ENCODE measurements at places on chromosomes 7 and 10.

- H3K36me3 ChIP-seq: peaks cover 6% of the 10 kb centered on the region
- no peak for ATAC-seq
- H3K4me1 ChIP-seq: no peaks in the 10 kb centered on the region
- H3K27ac ChIP-seq: no peak overlapping the region
- no peak overlapping the region for H3K4me3 ChIP-seq
These were observed 10.7 kb upstream of the POT1 start for GRCh38 chr7:124940306-124940705.

DNA sequence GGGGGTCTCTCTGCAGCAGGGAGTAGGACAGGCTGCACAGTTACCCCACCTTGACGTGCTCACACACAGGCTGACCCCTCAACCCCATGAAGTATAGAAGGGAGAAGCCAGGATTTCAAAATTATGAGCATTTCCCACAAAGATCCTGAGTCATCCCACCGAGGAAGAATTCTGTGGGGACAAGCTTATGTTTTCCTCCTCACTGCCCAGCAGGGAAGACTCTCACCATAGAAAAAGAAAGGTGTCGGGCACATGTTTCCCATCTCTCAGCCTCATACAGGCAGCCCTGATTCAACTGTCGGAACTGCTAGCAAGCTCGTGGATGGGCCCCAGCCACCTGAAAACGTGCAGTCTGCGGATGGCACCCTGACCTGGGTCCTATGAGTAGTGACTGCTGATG lies 499.7 kb upstream of the MKI67 start:
- H3K4me3 ChIP-seq: no peak overlapping the region
- no peak overlapping the region for H3K27ac ChIP-seq
- no peak for ATAC-seq
- H3K4me1 ChIP-seq: no peaks in the 10 kb centered on the region

DNA sequence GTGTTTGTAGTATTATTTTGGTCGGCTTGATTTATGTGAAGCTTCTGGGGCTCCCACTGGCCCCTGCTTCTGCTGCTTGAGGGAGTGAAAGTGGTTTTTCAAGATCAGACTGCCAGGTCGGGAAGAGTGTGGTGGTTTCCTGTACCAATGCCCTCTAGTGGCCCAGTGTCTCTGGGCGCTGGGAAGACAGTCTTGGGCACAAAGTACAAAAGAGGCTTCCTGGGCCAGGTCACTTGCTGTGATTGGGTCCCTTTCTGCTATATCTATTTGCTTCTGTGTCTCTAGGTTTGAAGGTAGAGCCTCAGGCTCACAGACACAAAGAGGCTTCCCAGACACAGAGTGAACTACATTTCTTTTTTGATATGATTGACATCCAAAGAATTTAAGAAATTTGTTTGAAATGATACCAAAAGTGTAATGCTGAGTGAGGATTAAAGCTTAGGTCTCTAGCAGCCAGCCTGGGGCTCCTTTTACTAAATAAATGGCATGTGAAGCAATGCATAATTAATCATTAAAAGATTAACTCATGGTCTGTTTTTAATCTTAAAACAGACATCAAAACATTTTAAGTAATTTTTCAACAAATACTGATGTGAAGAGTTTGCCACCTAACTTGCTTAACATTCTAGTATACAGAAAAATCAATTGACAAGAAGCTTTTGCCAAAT lies 36.3 kb downstream of the ABCB1 start:
- H3K36me3 ChIP-seq: no peaks in the 10 kb centered on the region
- no peaks in the 10 kb centered on the region for H3K27me3 ChIP-seq
- H3K4me1 ChIP-seq: peaks cover 6% of the 10 kb centered on the region
- no peak overlapping the region for H3K4me3 ChIP-seq
- no peak overlapping the region for H3K27ac ChIP-seq

- no peak overlapping the region for H3K4me3 ChIP-seq
- H3K4me1 ChIP-seq: peaks cover 10% of the 10 kb centered on the region
- ATAC-seq: no peak
- peaks cover 4% of the 10 kb centered on the region for H3K36me3 ChIP-seq
- H3K27ac ChIP-seq: no peak overlapping the region
These were observed 101.5 kb upstream of the LSM8 start for GRCh38 chr7:118082506-118082905.

- H3K27me3 ChIP-seq: no peaks in the 10 kb centered on the region
- ATAC-seq: no peak
- H3K4me1 ChIP-seq: no peaks in the 10 kb centered on the region
- H3K4me3 ChIP-seq: no peak overlapping the region
These were observed 204.4 kb downstream of the OTUD1 start for GRCh38 chr10:23643111-23643780.

DNA sequence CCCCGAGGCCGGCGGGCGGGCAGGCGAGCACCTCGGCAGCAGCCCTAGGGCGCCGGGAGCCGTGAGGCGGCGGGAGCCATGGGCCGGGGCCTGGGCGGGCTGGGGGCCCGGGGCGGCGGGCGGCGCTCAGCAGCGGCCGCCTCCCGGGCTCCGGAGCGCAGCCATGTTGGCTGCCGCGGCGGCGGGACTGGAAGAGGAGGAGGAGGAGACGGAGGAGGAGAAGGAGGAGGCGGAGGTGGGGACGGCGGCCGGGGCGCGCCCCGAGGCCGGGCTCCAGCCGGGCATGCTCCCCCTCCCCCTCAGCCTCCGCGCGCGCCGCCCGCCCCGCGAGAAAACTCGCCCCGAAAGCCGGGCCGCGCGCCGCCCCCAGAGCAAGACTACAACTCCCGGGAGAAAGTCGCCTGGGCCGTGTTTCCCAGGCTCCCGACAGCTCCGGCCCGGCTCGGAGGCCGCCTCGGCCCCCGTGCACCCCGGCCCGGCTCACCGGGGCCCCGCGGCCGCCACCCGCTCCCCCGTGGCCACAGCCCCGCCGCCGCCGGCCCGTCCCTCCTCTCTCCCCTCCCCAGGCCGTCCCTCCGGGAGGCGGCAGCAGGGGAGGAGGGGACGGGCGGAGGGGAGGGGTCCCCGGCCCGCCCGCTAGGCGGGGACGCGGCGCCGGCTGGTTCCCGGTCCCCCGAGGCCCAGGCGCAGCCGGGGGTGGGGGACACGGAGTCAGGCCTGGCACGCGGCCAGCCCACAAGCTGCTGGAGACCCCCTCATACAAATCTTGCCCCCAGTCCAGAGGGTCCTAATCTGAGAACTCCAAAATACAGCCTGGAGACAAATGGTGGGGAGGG lies at the start of gene DLG5:
Gene DLG5 (minus strand): TSS at position 190 of the 836 bp plus-strand sequence. CDS start 235 bp downstream, outside the sequence.
- H3K27me3 ChIP-seq: peaks cover 65% of the 10 kb centered on the region
- peak within 1 kb of the TSS; percentile 55 for H3K4me3 ChIP-seq
- peak; percentile 61 for ATAC-seq

- no peaks in the 10 kb centered on the region for H3K36me3 ChIP-seq
- no peaks in the 10 kb centered on the region for H3K27me3 ChIP-seq
- no peak overlapping the region for H3K27ac ChIP-seq
- H3K4me1 ChIP-seq: no peaks in the 10 kb centered on the region
These were observed 1120.0 kb downstream of the SORCS1 start for GRCh38 chr10:106044503-106044902.

- H3K36me3 ChIP-seq: peaks cover 50% of the 10 kb centered on the region
- peak overlapping the region; percentile 82 for H3K27ac ChIP-seq
- peaks cover 51% of the 10 kb centered on the region for H3K27me3 ChIP-seq
- peak; percentile 96 for ATAC-seq
- peaks cover 52% of the 10 kb centered on the region for H3K4me1 ChIP-seq
These were observed 8.7 kb upstream of the BHLHA15 start for GRCh38 chr7:98202367-98203195.

GRCh38 chr10:88652616-88653015 lies 11.6 kb upstream of the LIPF start:
- no peaks in the 10 kb centered on the region for H3K4me1 ChIP-seq
- H3K4me3 ChIP-seq: no peak overlapping the region
- no peak overlapping the region for H3K27ac ChIP-seq
- no peaks in the 10 kb centered on the region for H3K36me3 ChIP-seq
- no peak for ATAC-seq

DNA sequence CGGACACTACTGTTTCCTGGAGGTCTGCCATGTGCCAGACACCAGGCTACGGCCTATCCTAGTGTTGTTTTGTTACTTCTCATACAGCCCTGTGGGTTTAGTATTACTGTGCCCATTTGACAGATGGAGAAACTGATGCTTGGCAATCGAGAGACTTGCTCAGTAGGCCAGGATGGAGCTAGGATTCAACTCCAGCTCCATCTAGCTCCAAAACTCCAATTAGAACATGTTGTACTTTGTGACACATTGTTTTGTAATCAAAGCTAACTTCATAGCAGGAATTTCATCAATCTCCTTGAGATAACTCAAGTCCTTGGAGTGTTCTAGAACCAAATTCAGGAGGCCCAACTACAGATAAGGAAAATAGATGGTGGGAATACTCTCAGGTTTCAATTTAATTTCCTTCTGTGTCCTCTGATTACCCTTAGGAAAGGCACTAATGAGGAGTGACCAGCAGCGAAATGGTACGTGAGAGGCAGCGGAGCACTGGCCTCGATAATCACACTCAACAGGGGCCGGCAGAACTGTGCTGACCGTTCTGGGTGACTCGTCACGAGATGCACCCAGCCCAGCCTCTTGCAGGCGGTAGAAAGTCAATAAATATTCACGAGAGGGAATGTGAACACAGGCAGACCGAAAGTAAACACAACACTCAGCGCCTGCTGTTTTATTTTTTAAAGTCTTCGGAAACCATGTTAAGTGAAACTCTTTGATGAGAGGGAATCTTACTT lies 269.6 kb upstream of the NEBL start:
- peaks cover 21% of the 10 kb centered on the region for H3K27me3 ChIP-seq
- H3K4me1 ChIP-seq: no peaks in the 10 kb centered on the region

GRCh38 chr7:66758950-66759628 lies 18.6 kb downstream of the RABGEF1 start:
- peaks cover 40% of the 10 kb centered on the region for H3K4me1 ChIP-seq
- H3K4me3 ChIP-seq: no peak overlapping the region
- peak overlapping the region; percentile 36 for H3K27ac ChIP-seq

GRCh38 chr10:63441404-63441803 lies 24.4 kb downstream of the JMJD1C start:
- no peak for ATAC-seq
- no peak overlapping the region for H3K4me3 ChIP-seq
- no peak overlapping the region for H3K27ac ChIP-seq
- no peaks in the 10 kb centered on the region for H3K27me3 ChIP-seq
- H3K4me1 ChIP-seq: peaks cover 18% of the 10 kb centered on the region

DNA sequence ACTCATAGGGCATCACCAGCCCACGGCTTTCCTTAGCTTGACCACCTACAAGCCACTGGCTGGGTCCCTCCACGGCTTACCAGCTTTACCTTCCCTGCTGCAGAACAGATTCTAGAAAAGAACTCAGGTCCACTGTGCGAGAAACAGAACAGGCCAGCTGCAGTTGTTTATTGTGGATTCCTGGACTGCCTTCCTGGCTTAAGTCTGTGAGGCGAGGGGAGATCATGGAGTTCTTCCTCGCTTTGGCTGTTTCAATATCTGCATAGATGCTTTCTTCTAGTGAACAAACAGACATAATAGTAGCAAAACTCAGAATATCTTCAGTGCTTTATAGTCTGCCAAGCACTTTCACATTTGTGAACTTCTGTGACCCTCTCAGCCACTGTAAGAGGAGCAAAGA lies 162.9 kb upstream of the HABP2 start:
- H3K4me1 ChIP-seq: peaks cover 4% of the 10 kb centered on the region
- no peak overlapping the region for H3K4me3 ChIP-seq
- no peaks in the 10 kb centered on the region for H3K36me3 ChIP-seq
